Endodermal cell (in vitro differentiated cells): ENCODE measurements at places on chromosomes 6 and 20. TPM values are rescaled to one million over a fixed set of nuclear protein-coding genes. Genes with fewer than 3 reads are reported as not detected.
A peak's percentile ranks its signal among the peaks of the same experiment; 100 is the strongest.

The NNAT gene
- 14.6 to 27.6 TPM (median 27.3 TPM) in 3 replicates for total RNA-seq

The PROKR2 gene
- not detected in 2 replicates for total RNA-seq

The GJA10 gene
- not detected in 3 replicates for total RNA-seq

The RBPJL gene
- not detected in 3 replicates for total RNA-seq

The SLC22A23 gene
- total RNA-seq = 12.4 and 13.3 TPM in 2 replicates

The FAM217A gene
- total RNA-seq = not detected in 3 replicates

The FHL5 gene
- not detected in 2 replicates for total RNA-seq

The IL22RA2 gene
- not detected in 3 replicates for total RNA-seq

The NDUFAF5 gene
- 19.2 to 44.3 TPM (median 33.5 TPM) in 3 replicates for total RNA-seq

DNA sequence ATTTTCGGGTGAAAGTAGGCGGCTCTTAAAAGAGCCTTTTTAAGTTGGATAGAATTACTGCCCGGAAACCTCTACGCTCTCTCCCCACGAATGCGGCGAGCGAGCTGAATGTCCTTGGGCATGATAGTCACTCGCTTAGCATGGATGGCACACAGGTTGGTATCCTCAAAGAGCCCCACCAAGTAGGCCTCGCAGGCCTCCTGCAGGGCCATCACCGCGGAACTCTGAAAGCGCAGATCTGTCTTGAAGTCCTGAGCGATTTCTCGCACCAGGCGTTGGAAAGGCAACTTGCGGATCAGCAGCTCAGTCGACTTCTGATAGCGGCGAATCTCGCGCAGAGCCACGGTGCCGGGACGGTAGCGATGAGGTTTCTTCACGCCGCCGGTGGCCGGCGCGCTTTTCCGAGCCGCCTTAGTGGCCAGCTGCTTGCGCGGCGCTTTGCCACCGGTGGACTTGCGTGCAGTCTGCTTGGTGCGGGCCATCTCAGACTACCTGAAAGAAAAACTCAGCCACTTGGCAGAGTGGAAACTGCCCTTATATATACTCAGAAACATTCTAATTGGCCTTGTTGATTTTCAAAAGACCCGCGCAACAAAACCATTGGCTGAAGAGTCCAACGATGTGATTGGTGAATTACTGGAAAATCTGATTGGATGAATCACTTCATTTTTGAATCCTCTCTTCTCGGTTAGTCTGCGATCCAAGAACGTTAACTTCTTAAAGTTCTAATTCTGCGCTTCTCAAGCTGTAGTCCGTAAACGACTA lies 93.9 kb upstream of the BTN3A2 start:
- peak; percentile 93 for DNase-seq

GRCh38 chr6:158831571-158831970 lies 12.4 kb upstream of the EZR start:
- no peak for DNase-seq

DNA sequence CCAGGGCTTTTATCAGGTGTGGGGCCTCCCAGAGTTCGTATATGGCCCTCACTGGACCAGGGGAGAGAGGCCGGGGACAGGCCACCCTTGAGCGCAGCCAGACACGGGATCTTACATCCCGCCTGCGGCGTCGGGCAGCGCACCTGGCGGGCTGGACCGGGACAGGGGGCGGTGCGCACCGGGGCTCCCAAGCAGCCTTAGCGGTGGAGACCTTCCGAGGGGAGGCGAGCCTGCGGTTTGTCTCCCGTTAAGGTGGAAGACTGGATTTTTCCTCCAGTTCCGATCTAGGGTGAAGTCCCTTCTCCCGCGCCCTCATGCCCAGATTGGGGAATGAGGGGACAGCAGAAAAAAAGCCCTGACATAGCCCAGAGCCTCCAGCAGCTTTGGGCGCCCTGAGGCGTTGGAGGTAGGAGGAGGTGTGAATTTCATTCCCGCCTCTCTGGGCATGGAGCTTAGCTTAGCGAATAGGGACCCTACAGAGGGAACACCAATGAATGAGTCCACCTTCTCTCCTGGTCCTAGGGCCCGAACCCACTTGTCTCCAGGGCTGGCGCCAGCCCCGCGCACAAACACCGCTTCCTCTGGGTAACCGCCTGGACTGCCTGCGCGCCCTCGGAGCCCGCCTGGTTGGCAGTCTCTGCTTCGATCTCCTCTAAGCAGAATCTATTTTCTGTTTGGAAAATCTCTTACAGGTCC lies 6.7 kb upstream of the LAMP5 start:
- DNase-seq = peak; percentile 75

DNA sequence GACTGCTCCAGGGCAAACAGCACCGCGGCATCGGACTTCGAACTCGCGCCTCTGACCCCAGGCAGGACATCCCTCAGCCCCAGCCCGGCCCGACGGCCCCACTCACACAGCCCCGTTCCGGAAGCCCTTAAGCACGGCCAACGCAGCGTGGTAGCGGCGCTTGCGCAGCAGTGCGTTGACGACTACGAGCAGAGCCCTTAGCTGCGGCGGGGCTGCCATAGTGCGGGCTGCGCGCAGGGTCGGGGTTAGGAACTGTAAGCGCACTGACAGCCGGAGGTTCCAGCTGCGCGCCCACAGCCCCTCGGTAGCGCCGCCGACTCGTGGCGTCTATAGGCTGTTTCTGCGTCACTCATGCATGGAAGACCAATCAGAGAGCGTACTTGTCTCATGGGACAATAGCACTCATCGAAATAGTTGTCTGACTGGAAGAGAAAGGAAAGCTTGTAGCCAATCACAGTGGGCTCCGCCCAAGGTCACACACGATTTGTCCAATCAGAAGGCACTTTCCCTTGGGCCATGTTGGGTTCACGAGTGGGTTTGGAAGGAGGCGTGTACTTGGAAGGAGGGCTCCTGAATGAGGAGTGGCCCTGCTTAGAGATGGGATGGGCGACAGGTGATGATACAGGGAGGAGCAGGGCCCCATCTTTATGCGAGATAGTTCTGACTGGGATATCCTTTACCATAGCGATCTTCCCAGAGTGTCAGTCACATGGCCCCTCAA lies at the start of gene PXMP4:
Gene PXMP4, minus strand, starts transcription at position 322 of the 721 bp plus-strand sequence. Its CDS starts 103 bp downstream, at position 219.
- peak; percentile 95 for DNase-seq

DNA sequence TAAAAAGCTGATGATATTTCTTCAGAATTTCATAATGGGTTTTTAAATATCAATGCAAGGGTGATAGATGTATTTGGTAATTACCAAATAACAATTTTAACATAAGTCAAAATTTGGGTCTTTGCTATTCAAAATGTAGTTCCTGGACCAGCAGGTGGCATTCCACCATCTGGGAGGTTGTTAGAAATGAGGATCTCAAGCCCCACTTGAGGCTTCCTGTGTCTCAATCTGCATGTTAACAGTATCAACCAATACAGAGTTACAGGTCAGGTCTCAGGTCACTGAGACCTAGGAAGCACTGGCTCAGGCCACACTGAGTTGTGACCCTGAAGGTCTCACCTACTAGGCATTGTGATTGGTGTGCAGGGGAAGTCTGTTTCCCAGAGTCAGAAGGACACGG lies 57.2 kb upstream of the MTRF1L start:
- DNase-seq = no peak

GRCh38 chr6:126076992-126077664 lies 90.8 kb downstream of the TRMT11 start:
- no peak for DNase-seq

DNA sequence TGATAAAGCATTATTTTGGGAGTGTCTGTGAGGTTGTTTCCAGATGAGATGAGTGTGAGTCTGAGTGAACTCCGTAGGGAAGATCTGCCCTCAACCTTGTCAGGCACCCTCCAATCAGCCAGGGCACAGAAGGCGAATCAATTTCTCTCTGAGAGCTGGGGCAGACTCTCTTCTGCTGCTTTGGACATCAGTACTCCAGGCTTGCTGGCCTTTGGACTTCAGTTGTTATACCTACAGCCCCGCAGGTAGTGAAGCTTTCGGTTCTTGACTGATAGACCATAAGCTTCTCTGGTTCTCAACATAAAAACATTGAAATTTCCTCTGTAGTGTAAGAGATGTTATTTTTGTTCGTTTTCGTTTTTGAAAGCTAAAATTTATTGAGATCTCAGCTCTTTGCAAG lies 71.4 kb downstream of the MAFB start:
- DNase-seq = no peak

DNA sequence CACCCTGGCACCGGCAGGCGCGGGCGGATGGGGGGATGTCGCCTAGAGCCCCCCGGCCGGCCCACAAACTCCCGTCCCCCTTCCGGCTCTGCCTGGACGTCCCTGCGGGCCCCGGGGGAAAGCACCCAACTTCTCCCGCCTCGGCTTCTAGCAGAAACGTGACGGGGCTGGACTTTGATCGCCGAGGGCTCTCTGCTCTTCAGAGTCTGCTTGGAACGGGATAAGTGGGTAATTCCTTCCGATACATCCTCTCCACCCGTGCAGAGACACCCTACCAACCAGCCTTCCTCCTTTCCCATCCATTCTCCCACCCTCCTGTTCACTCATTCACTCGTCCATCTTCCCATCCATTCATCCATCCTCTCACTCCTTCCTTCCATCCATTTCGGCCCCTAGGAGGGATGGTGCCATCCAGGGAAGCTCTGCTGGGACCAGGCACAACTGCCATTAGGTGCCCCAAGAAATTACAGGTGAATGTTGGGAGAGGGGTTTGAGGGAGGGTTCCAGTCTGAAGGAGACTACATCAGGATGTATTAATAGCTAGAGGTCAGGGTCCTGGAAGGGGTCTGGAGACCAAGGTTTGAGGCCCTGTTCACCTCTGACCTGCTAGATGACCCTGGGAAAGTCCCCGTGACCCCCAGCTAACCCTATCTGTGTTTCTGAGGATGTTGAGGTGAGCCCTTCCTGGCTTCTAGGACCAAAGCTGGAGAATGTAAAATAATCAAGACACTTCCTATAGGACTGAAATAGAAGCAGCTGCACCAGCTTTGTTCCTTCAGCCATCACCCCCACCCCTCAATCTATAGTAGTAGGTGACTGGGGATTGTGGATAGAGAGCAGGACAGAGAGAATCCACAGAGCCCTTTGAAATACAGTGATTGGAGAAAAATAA lies 538 bp downstream of the TTLL9 start:
- DNase-seq = peak; percentile 58

DNA sequence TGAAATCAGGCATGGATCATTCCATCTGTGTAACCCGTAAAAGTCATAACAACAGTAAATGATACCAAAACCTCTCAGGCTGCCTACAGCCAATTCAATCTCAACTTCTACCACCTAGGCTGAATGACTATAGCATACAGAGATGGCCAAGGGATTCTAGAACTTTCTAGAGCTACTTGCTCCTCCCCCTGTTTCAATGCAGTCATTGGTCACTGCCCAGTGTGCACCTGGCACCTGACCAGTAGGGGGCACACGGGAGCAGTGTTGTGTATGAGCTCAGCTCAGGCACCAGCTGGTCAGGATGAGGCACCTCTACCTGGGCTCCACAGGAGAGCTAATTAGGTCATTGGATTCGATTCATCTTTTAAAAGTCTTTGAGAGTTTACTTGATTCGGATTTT lies 86.2 kb downstream of the PLEKHG1 start:
- peak; percentile 89 for DNase-seq

GRCh38 chr6:579339-579738 lies 77.6 kb downstream of the HUS1B start:
- no peak for DNase-seq

- DNase-seq = no peak
Measured at GRCh38 chr6:168015482-168016175, 18.2 kb downstream of the KIF25 start.

GRCh38 chr20:62119591-62120364 lies 2.5 kb upstream of the LSM14B start:
- DNase-seq = no peak

GRCh38 chr20:61219021-61219431 lies 33.0 kb upstream of the CDH4 start:
- DNase-seq = no peak

DNA sequence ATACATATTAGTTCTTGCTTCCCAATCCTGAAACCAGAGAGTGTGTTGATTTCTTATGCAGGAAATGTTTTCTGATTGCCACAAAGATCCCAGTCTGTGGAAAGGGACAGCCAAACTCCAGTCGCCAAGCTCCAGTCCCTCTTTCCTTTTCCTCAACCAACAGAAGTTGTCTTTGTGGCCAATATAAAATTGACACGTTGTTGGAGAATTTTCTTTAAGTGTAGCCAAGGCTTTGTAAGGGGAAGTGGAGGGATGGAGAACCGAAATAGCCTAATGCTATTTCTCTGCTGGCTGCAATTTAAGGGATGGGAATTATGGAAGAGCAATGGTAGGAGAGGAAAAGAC lies 5.4 kb downstream of the ADGRB3 start:
- no peak for DNase-seq

DNA sequence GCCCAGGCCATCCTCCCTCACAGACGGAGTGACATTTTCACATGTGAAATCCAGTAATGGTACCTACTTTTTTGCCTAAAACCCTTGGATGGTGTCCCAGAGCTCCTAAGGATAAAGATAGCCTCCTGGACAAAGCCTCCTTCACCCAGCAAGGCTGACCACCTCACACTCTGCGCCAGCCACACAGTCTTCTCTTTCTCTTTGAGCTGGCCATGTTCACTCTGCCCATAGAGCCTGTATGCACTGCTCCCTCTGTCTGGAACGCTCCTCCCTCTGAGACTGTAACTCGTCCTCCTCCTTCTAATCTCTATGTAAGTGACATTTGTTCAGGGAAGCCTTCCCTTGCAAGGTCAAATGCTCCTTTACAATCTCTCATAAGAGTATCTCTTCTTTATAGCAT lies 14.6 kb downstream of the TMEM151B start:
- DNase-seq = no peak

DNA sequence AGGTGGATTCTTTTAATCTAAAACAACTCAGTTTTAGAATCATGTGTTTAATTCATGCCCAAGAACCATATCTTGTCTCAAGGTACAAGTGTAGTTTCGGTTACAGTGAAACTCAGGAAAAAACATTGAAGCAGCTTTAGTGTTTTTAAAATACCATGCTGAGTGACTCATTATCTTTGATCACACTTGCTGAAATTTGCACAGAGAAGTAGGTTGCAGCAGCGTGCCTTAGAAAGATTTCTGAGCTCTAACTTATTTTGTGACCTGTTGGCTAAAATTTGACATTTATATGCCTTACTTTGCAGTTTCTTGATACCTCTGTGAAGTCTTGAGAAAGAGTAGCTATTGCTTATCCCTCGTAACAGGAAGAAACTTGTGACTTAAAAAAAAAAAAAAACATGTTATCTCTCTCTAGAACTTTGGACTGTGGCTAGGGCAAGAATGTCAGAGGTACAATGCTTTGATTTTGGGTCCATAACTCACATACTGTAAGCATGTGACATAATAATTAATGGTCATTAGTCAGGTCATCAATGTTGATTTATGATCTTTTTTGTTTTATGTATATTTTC lies 34.5 kb upstream of the FUCA2 start:
- no peak for DNase-seq

DNA sequence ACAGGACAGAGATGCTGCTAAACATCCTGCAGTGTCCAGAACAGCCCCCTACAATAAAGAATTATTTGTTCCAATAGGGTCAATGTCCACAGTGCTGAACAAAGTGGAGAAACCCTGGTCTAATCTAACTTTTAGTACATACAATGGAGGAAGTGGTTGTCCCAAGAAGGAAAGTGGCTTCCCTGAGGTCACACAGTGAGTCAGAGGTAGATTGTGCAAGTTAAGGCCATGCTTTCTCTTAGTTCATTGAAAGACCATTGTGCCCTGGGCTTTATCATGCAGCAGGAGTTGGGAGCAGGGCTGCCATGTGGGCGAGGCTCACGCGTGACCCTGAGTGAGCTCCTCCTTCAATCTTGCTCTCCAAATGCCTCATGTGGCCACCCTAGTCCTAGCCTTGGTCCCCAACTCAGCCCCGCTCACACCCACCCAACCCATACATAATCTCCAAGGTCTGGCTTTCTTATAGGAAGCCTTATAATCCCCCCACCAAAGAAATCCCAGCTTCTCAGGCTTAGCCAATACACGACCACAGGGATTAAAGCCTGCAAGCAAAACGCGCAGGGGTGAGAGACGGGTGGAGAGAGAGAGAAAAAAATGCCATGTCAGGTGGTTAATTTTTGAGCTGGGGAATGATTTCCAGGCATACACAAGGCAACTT lies 19.9 kb downstream of the SLC13A3 start:
- peak; percentile 66 for DNase-seq

GRCh38 chr20:48702455-48702913 lies 125.3 kb downstream of the PREX1 start:
- no peak for DNase-seq
